ENCODE measurements at places on chromosomes 3 and 15.

GRCh38 chr3:20403986-20404740 lies 218.2 kb upstream of the SGO1 start:
- DNase-seq = no peak

GRCh38 chr3:46289551-46289950 lies 47.3 kb downstream of the CCR3 start:
- DNase-seq = no peak

DNA sequence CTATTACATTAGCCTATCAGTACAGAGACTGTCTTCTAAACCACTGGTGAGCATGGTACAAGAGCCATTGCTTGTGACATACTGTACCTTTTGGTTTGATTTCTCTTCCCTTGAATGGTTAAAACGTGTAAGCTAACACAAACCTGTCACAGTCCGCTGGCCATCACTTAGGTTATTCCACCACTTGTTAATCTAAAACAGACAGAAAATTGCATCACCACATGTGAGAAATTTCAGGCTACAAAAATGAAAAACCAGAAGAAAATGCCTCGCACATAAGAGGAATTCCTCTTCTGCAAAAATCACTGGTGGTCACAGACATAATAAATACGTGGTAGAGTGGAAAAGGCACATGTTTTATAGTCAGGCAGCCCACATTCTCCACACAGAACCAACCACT lies 22.1 kb downstream of the PARL start:
- DNase-seq = no peak

DNA sequence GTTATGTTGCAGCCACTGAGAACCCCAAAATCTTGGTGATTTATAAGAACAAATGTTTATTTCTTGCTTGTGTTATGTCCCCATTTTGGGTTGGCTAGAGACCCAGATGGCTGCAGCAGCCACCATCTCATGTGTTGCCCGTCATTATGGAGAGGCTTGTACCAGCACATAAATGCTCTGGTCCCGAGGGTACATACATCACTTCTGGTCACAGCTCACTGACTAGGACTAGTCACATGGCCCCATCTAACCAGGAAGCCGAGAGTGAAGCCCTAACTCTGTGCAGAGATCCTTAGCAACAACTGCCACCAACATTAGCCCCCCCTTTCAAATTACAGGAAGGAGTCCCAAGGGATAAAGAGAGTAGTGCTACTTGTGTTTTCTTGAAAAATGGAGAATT lies 25.5 kb upstream of the HACD2 start:
- no peak for DNase-seq

DNA sequence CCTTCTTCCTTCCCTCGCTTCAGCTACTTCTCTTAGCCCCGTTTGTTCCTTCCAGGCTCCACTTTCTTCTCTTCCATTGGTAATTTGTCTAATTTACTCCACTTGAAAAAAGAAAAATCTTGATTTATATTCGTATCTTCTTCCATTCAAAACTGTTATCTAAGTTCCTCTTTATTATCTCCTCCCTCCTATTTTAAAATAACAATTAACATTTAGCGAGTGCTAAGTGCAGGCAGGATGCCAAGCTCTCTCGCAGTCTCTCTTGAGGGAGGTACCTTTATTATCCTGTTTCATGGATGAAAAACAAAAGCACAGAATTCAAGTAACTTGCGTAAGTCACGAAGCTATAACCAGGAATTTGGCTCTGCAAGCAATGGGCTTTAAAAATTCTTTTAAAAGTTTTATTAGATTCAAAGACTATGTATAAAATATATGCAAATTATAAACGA lies 418.9 kb upstream of the NAALADL2 start:
- no peak for DNase-seq

Measured in activated T-cell treated with anti-CD3 and anti-CD28 coated beads, Interleukin-2, amount 50 U/mL, for 48 hours (primary cell).